ENCODE measurements at places on chromosomes 2 and 18. TPM values are rescaled to one million over a fixed set of nuclear protein-coding genes. Genes with fewer than 3 reads are reported as not detected.

The CSRNP3 gene
- total RNA-seq: 28.4 TPM

The POTEJ gene
- total RNA-seq: not detected

The CCDC102B gene
- 6.5 TPM for total RNA-seq

The CD207 gene
- not detected for total RNA-seq

DNA sequence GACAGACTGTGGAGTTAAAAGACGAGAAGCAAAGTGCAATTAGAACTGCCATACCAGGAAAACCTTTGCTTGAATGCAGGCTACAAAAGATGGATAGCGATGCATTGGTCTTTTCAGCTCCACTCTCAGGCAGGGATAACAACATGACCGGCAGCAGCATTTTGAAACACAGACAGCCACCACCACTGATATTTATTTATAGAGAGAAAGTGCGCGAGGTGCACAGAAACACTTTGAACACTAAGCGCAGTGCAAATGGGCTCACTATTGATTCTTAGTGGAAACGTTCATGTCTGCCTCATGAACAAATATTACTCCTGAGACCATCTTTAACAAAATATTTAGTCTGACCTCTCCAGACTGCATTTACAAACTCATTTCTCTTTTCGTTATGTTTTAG is 32.9 kb downstream of the CAVIN2 start:
- DNase-seq: no peak

DNA sequence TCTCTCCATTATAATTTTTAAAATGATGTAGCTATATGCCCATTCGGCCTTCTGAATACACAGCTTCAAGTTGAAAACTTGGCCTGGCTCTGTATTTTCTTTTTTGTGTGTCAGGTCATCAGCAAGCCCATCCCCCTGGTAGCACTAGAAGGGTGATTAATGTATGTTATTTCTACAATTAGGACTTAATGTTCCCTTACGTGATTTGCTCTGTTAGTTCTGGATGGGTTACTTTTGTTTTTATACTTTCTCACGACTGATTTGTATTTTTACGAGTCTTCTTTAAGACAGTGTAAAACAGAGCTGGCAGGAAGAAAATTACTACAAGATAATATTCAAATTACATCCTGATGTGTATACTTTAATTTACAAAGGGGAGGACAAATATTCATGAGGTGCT is 88.4 kb upstream of the RGPD4 start:
- no peak for DNase-seq

GRCh38 chr2:71606244-71606643 is 152.9 kb downstream of the DYSF start:
- DNase-seq: no peak

DNA sequence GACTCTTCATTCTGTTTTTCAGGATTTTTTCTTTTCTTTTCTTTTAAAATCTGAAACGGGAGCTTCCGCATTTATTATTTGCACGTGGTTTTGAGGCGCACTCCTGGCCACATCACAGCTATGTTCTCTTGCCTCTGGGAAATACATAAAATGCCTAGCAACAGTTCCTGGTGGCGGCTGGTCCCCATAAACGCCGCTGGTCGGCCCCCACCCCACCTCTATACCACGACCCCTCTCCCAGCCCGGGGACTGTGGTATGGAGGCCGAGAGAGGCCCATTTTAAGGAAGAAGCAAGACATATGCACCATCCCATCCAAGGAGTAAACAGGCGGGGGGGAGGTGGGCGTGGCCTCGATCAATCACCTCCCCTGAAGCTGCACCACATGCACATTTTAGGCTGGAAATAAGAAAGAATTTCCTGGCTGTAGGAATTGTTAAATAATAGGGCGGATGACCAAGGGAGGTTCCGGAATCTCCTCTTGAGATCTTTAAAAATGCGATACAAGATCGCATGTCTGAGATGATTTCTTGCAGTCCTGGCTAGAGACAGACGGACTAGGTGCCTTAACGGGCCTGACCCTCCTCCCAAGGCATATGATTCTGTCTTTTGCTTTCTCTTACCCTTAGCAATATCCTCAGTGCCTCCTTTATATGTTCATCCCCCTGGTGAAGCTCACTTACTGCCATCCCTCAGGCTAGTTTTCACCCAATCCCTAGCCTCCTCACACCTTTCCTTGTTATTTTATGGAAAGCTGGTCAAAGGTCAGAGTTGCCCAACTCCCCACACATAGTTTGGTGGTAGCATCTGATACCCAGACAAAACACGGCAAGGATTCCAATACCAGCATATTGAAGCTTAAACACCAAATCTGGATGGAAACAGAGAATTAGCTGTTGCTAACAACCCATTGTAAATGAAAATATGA is 82.4 kb downstream of the BCL2 start:
- no peak for DNase-seq

GRCh38 chr18:55320424-55321264 is 267.3 kb downstream of the TCF4 start:
- DNase-seq: no peak

GRCh38 chr2:16114836-16115235 is 174.5 kb downstream of the MYCN start:
- DNase-seq: no peak

DNA sequence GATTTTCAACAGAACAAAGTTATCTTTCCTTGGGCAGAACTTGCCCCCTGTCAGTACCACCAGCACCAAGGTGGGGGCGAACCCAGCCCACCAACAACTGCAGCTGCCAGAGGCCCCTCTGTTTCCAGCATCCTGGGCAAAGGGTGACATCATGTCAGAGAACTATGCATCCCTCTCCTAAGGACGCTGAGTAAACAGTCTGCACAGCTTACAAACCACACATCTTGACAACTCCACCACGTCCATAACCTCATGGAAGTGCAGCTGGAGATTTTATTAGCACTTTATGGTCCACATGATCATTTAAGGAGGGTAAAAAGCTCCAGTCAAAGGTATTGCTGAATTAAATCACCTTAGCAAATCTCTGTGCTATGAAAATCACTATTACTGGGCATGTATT is 40.4 kb downstream of the PIEZO2 start:
- no peak for DNase-seq

DNA sequence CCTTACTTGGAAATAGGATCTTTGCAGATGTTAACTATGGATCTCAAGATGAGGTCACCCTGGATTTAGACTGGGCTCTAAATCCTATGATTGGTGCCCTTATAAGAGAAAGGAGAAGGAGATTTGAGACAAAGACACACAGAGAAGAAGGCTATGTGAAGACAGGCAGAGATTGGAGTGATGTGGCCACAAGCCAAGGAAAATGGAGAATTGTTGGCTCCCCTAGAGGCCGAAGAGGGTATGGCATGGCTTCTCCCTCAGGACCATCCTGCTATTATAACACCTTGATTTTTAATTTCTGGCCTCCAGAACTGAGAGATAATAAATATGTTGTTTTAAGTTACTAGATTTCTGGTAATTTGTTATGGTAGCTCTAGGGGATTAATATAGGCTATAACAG is 7.6 kb downstream of the CYBRD1 start:
- DNase-seq: no peak

GRCh38 chr18:6629635-6630140 is 99.8 kb upstream of the ARHGAP28 start:
- no peak for DNase-seq
